ENCODE measurements at places on chromosomes 3 and 15.

DNA sequence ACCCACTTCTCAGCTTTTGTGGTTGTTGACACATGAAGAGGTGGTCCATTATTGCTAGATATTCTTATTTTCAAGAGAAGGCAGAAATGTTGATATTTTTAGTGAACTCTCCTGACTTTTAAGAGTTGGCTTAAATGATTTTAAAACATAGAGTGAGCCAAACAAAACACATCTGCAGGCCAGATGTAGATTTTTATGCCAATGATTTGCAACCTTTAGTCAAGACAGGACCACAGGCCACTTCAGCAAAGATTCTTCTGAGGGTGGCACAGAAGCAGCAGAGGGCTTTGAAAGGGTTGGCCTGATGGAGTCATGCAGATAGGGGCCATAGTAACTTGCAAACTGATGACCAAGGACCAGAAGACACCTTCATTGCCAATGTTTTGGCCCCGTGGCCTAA, 276.5 kb upstream of the P2RY1 start:
- no peak for DNase-seq

DNA sequence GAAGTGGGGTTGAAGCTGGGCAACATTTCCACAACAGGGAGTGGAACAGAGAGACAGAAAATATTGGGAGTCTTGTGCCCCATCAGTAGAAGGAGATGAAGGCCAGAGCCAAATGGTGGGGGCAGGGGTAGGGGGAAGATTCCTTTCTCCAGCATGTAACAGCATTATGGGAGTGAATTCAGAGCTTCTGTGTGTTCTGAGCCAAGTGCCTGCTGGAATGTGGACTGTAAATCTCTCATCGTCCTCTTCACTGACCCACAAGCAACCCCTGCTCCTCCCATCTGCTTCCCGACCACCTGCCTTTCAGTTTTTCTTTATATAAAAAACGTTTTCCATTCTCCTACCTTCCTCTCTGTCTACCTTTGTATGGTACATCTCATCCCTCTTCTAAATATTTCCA, 344.2 kb upstream of the TPRG1 start:
- DNase-seq, result no peak

DNA sequence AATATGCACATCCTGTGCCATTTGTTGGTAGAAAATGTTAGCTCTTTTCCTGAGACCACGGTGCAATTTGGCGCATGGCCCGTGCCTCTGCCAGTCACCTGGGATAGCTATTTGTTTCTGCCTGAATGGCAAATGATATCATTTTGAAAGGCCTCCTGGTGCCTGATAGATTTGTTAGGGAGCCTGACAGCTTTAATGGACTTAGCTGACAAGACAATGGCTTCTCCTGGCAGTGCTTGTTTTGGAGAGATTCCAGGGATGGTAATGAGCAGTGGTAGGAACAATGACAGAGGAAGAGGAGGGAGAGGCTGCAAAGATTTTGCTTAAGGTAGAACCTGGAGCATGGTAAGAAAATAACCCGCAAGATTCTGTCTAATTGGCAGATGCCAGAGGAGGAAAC, 268.5 kb downstream of the CLSTN2 start:
- DNase-seq, result no peak

DNA sequence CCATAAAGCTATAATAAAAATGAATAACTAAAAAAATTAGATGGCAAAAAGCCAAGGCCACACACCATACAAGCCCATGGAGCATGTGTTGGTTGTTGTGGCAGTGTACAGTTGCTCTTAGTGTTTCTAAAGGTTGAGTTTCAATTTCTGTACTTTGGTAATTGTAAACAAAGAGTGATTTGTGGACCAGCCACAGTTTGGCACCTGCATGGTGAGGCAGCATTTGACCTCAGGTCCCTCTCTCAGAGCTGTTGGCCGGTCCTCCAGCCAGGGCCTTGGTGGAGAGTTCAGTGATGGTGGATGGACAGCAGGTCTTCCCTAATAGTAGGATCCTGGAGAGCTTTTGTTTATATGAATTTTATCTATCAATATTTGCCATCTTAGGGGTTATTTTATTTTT, 5.6 kb downstream of the ACAD9 start:
- DNase-seq, result no peak

DNA sequence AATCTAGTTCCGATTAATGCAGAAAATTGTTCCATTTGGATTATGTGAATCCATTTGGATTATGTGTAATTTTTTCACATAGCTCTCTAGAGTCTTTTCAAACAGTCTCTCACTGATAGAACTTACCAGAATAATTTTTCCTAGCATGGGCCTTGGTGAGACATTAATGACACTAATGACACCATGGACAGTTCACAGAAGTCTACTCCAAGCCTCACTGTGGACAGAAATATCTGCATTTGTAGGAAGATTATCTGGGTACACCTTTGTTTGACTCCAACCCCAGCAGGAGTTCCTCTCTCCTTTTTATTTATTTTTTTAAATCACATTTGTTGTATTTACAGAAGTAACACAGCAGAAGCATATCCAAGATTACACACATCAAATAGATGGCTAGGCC, 27.9 kb downstream of the AADACL2 start:
- no peak for DNase-seq

DNA sequence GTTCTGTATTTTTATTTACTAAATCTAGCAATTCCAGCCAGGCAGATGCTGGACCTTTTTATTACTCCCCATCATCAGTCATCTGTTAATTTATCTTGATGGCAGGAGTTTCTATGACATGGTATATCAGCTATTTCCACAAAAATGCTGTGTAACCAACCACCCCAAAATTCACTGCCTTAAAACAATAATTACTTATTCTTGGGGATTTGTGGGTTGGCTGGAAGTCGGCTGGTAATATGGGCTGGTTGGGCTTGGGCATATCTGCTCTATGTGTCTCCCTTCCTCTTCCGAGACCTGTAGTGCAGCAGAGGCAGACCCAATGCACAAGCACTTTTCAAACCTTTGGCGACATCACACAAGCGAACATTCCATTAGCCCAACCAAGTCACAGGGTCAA, 92.1 kb upstream of the UBE2E1 start:
- DNase-seq, result peak; percentile 14

Measured in AG09309 (cell line).